Activated T-helper 2 cell treated with anti-CD3 and anti-CD28 coated beads, Interferon-gamma antibody, Interleukin-2, Interleukin-4, amounts not matched to agents 10 μg/mL and 5 μg/mL and 100 μg/mL, durations not matched to agents 14 hours and 24 hours and 36 hours (primary cell): ENCODE measurements at places on chromosomes 16 and 17. TPM values are rescaled to one million over a fixed set of nuclear protein-coding genes. Genes with fewer than 3 reads are reported as not detected.

- DNase-seq, result no peak
Measured at GRCh38 chr16:65409510-65409909, 287.6 kb upstream of the CDH11 start.

The OR4D1 gene
- total RNA-seq, result 0.05 and 0.09 TPM in 2 replicates

The HIC1 gene
- 42.6 and 43.5 TPM in 2 replicates for total RNA-seq

DNA sequence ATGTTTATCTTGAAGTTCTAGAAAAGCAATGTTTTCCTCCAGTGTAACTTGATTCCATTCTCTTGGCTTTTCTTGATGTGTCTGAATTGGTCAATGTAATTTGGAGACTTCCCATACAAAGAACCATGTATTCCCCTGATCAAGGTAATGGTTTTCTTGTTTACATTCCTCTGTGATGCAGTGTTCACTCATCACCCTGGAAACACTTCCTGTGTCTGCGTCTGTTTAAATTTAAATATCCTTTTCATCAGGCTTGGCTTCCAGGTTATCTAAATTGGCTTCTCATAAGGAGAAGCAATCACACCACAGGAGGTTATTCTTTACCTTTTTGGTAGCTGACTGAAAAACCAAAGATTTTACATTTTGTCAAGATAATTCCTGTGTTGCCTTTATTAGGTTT is 237.3 kb upstream of the WSCD1 start:
- DNase-seq, result no peak

- DNase-seq, result no peak
Measured at GRCh38 chr17:38786372-38786771, 13.0 kb downstream of the PIP4K2B start.

GRCh38 chr17:48330421-48330820 is 99.6 kb downstream of the SKAP1 start:
- DNase-seq, result no peak

GRCh38 chr17:48549281-48549630 is 4.3 kb upstream of the HOXB2 start:
- DNase-seq, result no peak

The MMP28 gene
- total RNA-seq, result not detected in 2 replicates

DNA sequence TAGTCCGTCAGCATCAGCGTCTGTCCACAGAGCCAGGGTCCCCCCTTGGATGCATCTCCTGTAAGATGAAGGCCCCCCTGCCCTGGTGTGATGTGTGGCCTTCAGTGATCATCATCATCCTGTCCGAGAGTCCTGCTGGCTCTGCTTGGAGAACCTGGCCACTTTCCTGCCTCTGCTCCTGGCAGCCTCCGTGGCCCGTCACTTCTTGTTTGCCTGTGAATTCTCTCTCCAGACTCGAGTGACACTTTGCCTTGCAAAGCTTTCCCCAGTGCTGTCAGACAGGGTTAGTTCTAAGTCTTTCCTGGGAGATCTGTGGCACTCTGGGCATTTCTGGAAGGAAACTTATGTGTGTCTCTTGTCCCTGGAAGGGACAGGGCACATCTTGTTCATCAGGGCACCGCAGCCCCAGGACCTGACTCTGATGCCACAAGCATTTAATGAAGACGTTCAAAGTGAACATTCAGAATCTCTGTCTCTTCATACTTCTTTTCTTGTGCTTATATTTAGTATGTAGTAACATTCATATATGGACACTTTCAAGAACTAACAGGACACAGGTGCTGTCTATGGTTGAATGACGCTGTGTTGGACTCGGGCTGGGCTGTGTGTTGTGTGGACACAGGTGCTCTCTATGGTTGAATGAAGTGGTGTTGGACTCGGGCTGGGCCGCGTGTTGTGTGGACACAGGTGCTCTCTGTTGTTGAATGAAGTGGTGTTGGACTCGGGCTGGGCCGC is 68.5 kb downstream of the RPTOR start:
- DNase-seq, result no peak

The PRKCB gene
- total RNA-seq, result 69.0 and 69.5 TPM in 2 replicates

The FOXN1 gene
- total RNA-seq, result not detected in 2 replicates

The ZNF276 gene
- 34.4 and 35.5 TPM in 2 replicates for total RNA-seq

GRCh38 chr16:73064212-73064993 is 16.5 kb upstream of the ZFHX3 start:
- DNase-seq, result no peak

The FOXL1 gene
- total RNA-seq, result 0.05 and 0.23 TPM in 2 replicates

GRCh38 chr16:66099306-66099705 is 267.2 kb upstream of the CDH5 start:
- no peak for DNase-seq

GRCh38 chr17:72406498-72406897 is 285.7 kb downstream of the SOX9 start:
- no peak for DNase-seq

DNA sequence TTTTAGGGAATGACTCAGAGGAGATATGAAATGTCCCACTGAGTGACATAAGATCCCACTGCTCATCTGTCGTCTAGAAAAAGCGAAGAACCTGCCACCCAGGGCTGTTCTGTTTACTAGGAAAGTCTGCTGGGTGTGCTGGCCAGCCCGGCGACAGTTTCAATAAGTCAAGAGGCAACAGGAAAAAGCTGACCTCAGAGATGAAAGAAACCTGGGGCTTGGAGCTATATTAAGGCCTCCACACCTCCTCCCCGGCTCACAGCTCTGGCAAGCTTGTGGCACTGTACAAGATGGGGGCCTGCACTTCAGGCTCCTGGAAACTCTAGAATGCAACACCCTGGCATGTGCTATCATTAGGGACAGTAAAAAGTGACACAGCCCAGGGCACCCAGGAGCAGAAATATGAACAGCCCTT is 10.6 kb downstream of the ZFHX3 start:
- no peak for DNase-seq

GRCh38 chr16:80047842-80048241 is 447.3 kb upstream of the MAF start:
- DNase-seq, result no peak

DNA sequence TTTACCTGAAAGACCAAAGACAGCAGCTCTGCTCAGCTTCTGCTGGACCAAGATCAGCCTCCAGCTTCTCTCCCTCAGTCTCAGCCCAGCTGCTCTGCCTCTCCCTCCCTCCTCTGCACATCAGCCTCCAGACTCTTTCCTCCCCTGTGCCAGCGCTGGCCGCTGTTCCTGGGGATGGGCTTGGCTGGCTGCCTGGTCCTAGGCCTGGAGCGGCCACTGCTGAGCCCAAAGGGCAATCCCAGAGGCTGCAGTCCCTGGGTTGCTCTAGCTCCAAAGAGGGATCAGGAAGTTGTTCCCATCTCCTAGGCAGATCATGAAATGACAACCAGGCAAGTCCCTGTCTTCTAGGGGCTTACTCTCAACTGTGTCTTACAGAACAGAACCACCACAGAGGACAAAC is 31.3 kb downstream of the DCUN1D3 start:
- no peak for DNase-seq

GRCh38 chr17:15654886-15655561 is 29.1 kb downstream of the TRIM16 start:
- no peak for DNase-seq

DNA sequence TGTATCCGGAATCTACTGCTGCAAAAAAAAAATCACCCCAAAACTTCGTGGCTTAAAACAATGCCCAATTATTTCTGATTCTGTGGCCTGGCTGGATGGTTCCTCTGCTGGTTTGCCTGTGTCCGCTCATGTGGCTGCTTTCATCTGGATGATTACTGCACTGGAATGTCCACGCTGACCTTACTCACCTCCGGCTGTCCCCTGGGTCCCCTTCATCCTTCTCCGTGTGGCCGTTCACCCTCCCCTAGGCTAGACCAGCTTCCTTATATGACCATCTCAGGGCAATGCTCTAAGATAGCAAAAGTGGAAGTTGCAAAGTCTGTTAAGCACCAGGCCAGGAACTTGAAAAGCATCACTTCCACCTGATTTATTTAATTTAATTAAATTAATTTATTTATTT is 31.4 kb upstream of the SPNS2 start:
- no peak for DNase-seq

The NPIPA3 gene
- total RNA-seq, result 1.2 and 1.6 TPM in 2 replicates

The ZNF830 gene
- 23.8 and 24.9 TPM in 2 replicates for total RNA-seq

GRCh38 chr16:87551487-87551886 is 50.8 kb upstream of the JPH3 start:
- no peak for DNase-seq

The KRTAP4-3 gene
- not detected in 2 replicates for total RNA-seq

DNA sequence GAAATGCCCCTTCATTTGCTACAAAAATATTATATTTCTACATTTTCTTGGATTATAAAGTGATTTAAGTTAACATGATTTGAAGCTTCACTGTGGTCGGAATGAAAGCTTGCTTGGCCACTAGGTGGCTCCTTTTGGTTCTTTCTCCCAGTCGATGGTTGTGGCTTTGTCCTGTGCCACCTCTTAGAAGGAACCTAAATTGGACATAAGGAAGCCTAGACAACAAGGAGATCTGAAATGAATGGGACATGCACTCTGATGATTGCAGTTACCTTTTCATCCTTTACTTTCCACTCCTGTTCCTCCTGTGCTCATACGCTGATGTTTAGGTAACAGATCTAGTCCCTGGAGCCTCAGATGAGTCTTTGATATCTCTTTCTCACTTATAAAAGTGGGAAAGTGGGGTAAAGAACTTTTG is 39.2 kb downstream of the FTO start:
- no peak for DNase-seq

DNA sequence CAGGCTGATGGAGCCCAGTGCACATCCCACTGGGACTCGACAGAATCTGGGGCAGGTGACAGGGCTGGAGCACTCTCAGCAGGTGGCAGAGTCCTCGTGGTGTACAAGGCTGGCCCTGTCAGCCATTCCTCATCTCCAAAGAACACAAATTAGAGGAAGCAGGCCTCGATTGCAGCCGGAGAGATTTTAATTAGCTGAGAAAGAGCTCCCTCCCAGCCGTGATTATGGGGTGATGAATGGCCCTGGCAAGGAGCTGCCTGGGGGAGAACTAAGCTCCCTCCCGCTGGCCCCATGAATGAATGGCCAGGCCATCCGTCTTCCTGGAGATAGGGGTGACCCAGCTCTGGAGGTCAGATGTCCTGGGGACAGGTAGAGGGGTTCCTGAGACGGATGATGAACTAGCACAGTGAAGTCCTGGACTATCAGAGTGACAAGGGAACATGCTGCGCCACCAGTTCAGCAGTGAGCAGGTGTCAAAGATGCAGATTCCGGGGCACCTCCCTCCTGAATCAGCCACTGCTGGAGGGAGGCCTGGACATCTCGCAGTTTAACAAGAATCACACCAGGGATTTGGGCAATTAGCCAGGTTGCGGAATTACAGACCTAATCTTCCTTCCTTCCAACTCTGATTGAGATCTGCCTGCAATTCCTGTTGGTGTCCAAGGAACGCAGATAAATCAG is 35.5 kb downstream of the PIMREG start:
- no peak for DNase-seq

DNA sequence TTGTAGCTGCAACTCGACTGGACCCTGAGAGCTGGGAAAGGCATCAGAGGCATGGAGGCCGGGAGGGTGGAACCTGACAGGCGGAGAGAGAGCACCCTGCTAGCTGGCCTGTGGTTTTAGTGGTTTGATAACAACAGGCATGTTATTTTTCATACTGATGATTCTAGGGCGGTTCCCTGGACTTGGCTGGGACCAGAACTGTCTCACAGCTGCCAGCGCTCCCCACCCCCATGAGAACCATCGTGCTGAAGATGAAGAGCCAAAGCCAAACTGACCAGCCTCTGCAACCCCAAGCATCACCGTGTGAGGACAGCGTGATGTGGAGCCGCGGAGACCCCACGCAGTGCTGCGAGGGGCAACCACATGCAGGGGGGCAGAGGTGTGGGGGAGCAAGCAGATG is 28.5 kb downstream of the MXRA7 start:
- no peak for DNase-seq

The ADAD2 gene
- total RNA-seq, result not detected in 2 replicates

DNA sequence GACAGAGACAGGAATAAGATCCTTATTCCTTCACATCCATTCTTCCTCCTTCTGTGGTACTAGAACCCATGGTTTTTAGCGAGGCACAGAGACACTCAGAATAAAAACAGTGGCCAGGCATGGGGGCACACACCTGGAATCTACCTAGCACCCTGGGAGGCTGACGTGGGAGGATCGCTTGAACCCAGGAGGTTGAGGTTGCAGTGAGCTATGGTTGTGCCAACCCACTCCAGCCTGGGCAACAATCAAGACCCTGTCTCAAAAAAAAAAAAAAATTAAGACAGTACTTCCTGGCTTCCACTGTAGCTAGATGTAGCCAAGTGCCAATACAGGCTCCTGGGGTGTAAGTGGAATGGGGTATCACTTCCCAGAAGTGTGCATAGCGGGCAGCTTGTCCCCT is 7.4 kb upstream of the SPNS1 start:
- DNase-seq, result no peak

The TMEM238L gene
- not detected in 2 replicates for total RNA-seq

The HSD3B7 gene
- 2.9 and 3.3 TPM in 2 replicates for total RNA-seq

DNA sequence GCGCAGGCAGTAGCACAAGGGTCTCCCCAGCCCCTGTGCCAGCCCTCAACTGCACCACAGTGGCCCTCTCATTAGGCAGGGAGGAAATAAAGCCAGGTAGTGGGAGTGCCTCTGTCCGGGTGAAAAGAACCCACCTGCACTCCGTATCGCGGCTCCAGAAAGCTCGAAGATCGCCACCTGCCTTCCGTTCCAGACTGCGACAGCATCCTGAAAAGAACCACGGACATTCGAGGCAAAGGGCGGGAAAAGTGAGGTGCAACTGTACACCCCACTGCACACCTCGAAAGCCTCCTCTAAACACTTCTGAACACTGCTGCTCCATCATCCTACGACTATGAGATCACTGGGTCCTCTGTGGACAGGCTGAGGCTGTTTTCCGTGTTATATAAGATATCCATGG is 28.7 kb downstream of the IFT140 start:
- DNase-seq, result no peak

The MT1H gene
- not detected in 2 replicates for total RNA-seq

- no peak for DNase-seq
Measured at GRCh38 chr16:66927918-66928649, 2.7 kb upstream of the RRAD start.

DNA sequence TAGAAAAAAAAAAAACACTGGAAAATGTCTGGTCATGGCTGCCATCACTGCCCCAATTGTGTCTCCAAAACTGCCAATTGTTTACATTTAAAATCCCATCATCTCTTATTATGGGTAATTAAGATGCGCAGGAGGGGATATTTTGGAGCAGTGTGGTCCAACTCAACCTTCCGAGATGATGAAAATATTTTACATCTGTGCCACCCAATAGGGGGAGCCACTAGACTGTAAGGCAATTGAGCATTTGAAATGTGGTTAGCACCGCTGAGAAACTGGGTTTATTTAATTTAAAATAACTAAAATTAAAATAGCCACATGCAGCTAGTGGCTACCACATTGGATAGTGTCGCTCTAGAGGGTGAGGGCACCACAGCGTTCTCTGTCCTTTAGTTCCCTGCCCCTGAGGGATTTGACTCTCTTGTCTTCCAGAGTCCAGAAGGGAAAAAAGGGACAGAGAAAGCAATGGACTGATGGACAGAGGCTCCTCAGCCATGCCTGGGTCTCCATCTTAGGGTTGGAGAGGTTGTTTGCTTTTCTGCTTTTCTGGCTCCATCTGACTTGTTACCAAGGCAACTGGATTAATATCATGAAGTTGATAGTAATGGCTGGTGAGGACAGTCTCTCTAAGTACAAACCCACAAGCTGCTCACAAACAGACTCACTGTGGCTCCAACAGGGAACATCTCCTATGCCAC is 3.5 kb downstream of the MPO start:
- DNase-seq, result no peak

- DNase-seq, result no peak
Measured at GRCh38 chr16:27500801-27501200, 48.9 kb downstream of the GTF3C1 start.

GRCh38 chr17:79395066-79395465 is 215.8 kb downstream of the RBFOX3 start:
- no peak for DNase-seq

GRCh38 chr17:1374431-1375177 is 25.4 kb downstream of the YWHAE start:
- no peak for DNase-seq

GRCh38 chr16:88977018-88977811 is at the start of gene CBFA2T3:
CBFA2T3 (minus strand) TSS chr16:88977207; CDS start chr16:88976807, 400 bp downstream.
- no peak for DNase-seq
